ENCODE measurements at places on chromosomes 12 and 14.

GRCh38 chr14:104138098-104138717 lies at the start of gene KIF26A:
Gene KIF26A, plus strand, starts transcription at chr14:104138587. Its CDS starts 136 bp downstream, at chr14:104138723.
- DNase-seq: no peak

GRCh38 chr12:98332642-98333041 lies 182.7 kb upstream of the TMPO start:
- DNase-seq: no peak

GRCh38 chr12:50387487-50387886 lies 8.9 kb downstream of the FAM186A start:
- no peak for DNase-seq

DNA sequence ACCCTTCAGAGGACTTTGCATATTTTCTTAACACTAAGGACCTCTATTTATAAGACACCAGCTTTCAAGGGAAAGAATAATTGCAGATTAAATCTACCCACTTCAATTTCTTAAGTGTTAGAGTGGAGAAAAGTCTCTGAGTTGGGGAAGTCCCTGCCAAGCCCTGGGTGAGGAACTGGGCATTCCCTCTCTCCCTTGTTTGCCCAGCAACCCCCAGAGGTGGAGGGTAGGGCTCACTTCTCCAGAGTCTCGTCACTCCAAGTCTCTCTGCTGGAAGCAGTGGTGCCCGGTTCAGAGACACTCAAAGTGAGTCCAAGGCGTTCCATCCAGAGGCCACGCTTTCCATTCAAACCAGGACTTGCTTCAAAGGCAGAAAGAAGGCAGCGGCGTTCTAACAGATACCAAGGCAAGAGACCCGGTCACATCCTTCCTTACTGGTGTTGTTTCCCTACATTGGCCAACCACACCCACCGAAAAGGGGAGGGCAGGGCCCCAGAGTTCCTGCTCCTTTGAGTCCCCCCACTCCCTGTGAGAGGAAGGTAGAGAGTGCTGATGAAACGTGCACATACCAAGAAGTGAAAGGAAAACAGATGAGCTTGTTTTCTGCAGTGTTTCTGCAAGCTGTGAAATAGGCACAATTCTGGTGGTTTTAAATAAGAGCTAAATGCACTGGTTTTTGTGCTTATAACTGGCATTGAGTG lies 6.1 kb upstream of the BDKRB2 start:
- DNase-seq: no peak

GRCh38 chr14:80215081-80215480 lies 3.8 kb upstream of the DIO2 start:
- no peak for DNase-seq

DNA sequence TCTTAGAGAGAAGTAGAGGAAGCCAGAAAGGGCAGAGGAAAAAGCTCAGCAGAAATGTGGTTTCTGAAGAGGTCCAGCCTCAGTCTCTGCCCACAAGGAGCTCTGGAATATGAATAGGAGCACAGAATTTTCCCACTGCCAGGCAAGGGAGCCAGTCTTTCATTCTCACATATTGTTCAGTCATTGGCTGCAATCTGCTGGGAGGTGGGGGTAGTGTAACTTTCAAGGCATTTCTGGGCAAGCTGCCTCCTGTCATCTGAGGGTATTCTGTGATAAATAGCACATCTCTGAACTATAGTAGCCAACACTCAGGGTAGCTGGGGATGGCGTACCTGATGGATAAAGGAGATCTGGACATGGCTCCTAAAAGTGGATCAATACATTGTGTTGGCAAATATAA lies 127.2 kb downstream of the LRRK2 start:
- no peak for DNase-seq

- no peak for DNase-seq
Observed at GRCh38 chr14:24392325-24393091, 6.3 kb upstream of the NYNRIN start.

DNA sequence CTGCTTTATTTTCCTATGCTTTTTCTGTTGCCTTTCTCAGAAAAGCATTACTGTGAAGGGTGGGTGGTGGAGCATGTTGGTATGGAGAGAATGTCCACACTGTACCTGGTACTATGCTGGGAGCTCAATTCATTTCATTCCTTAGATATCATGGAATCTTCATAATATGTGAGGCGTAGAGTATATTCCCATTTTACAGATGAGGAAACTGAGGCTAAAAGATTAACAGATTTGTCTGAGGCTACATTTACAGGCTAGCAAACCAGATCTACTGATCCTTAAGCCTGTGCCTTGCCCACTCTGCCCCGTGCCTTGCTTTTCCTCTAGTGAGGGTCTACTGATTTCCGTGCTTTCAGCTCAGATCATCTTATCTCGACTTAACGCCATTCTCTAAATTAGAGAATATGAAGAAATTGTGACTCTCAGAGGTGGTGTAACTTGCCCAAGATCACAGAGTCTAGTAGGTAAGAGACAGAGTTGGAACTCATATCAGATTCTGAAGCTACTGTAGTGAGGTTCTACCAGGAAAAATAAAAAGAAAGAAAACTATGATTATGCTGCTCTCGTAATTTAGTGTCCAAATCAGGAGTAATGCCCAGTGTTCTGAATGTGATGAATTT lies 5.5 kb downstream of the GLRX5 start:
- DNase-seq: no peak

- no peak for DNase-seq
Observed at GRCh38 chr14:59465316-59466135, at the start of gene GPR135. Gene GPR135, minus strand, starts transcription at chr14:59465380. Its CDS starts 154 bp downstream, at chr14:59465226.

GRCh38 chr12:127589541-127589940 lies 677.4 kb upstream of the TMEM132C start:
- DNase-seq: no peak

GRCh38 chr12:110012137-110012536 lies 12.9 kb downstream of the ANKRD13A start:
- no peak for DNase-seq

GRCh38 chr14:31864937-31865855 lies 211.9 kb upstream of the ARHGAP5 start:
- DNase-seq: no peak

DNA sequence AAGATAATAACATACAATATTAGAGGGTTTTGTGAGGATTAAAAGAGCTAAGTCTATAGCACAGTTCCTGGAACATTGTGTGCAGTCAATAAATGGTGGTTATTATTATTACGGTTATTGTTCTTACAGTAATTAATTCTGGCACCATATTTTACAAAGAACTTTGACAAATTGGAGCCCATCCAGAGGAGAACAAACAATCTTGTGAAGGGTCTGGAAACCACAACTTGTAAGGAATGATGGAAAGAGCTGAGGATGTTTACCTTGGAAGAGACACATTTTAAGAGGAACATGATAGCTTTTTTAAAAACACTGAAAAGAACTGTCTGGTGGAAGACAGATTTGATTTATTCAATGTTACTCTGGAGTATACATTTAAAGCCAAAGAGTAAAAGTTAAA lies 150.5 kb upstream of the KRR1 start:
- DNase-seq: no peak

DNA sequence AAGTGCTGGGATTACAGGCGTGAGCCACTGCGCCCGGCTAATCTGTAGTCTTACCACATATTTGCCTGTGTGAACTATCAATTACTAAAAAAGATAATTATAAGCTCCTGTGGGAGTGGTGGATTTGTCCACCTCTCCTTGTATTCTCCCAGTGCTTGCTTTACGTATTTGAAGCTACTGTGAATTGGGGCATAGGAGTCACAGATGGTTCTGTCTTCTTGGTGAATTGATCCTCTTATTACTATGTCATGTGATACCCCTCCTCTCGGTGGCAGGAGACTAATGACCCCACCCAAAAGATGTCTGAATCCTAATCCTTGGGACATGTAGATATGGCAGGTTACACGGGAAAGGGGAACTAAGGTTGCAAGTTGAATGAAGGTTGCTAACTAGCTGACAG lies 11.8 kb downstream of the GPR132 start:
- no peak for DNase-seq

GRCh38 chr12:94676031-94676641 lies 25.8 kb upstream of the TMCC3 start:
- peak; percentile 74 for DNase-seq

DNA sequence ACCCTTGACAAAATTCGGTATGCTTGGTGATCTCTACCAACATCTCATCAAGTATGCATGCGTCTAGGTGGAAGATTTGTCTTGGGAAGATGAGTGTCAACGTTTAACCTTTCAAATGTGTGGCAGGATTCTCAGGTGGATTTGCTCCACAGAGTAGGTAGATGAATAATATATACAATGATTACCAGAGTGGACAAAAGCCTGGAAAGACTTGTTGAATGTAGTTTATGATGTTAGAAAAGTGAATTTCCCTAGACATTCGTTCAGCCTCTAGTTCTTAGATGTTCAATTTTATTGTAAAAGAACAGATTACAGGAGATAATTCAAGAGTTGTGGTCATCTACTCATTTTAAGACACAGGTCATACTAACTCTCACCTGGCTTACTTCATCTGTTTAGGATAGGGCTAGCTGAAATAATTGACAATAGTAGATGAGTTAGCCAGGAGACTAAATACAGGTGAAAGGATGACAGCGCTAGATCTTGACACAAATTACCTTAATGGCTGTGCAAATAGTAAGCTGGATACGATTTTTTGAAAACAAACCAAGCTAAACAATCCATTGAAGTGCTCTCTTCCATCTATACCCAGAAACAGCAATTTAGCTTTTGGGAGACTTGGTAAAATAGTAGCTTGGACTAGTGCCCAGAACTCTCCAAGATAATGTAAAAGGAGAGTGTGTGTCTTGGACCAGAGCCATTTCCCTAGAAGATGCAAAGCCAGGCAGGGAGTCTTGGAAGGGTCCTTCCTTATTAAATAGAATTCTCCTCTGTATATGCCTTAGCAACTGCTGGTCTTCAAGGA lies 168.0 kb downstream of the DACT1 start:
- no peak for DNase-seq

DNA sequence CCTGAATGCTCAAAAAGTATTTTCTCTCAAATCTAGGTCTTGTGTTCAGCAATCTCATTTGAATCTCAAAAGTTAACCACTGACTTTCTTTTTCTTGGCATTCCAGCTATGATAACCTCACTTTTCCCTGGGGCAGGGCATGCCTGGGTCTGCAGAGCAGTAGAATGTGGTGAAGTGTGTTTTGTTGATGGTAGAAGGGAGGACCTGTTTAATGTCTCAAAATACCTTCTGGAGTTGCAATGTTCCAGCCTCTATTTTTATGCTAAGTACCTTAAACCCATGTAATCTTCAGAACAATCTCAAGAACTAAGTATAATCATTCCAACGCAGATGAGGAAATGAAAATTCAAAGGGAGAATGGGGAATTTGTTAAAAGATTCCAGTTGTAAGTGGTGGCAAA lies 82.1 kb upstream of the FUT8 start:
- DNase-seq: no peak

GRCh38 chr12:64666054-64666914 lies 56.0 kb downstream of the RASSF3 start:
- no peak for DNase-seq

DNA sequence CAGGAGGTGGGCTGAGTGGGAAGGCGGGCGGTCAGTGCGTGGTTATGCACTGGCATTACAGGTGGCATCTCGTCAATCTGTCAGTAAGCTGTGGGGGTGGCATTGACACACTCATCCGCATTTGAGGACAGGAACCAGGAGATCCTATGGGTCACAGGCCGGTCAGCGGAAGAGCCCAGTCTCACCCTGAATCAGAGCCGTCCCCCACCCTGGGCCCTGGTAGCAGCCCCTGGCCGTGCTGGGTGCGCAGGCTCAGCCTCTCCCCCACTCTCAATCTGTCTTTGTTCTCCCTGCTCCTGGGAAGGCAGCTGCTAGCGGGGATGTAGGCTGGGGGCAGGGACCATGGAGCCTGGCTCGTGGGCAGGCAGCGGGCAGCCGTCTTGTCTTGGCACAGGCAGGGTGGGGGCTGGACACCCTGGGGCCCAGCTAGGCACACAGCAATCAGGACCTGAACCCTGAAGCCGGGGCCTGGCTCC lies 5.1 kb downstream of the INF2 start:
- no peak for DNase-seq

GRCh38 chr14:20302042-20302755 lies 3.6 kb downstream of the TTC5 start:
- no peak for DNase-seq

DNA sequence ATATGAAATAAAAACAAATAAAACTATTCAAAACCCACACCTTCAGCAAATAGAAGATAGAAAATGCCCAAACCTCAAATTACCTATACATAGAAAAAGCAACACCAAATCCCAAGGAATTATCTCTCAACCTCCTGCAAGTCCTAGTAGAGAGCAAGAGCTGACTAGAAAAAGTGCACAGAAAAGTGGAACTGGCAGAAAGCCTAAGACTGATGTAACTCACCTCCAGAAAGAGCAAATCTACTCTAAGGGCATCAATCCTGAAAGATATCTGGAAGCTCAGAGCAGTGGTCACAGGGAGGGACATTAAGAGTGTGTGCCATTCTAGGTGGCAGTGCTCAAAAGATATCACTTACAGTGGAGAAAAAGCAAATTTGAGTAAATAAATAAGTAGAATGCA lies 62.1 kb upstream of the PLEKHG7 start:
- DNase-seq: no peak

- no peak for DNase-seq
Observed at GRCh38 chr14:97056086-97056485, 258.9 kb downstream of the VRK1 start.

DNA sequence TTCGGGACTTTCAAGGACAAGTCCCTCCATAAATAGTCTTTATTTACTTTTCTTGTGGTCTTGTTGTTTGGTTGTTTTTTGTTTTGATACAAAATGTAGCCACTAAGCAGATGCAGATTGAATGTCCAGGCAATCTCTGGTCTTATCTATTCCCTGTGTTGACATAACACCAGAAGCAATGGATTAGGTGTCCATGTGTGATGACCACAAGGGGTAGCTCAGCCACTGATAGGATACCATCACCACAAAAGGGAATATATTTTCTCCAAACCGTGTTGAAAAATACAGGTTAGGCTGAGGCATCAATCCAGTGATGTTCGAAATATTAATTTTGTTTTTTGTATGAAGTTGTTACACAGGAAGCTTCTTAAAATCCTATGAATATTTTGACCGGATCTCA lies 196.3 kb downstream of the EPS8 start:
- DNase-seq: no peak

- DNase-seq: no peak
Observed at GRCh38 chr12:19689226-19689625, 249.9 kb downstream of the AEBP2 start.

- DNase-seq: no peak
Observed at GRCh38 chr14:103839579-103839978, 7.8 kb downstream of the PPP1R13B start.

- DNase-seq: no peak
Observed at GRCh38 chr14:83289896-83290295, 1756.2 kb upstream of the SEL1L start.

DNA sequence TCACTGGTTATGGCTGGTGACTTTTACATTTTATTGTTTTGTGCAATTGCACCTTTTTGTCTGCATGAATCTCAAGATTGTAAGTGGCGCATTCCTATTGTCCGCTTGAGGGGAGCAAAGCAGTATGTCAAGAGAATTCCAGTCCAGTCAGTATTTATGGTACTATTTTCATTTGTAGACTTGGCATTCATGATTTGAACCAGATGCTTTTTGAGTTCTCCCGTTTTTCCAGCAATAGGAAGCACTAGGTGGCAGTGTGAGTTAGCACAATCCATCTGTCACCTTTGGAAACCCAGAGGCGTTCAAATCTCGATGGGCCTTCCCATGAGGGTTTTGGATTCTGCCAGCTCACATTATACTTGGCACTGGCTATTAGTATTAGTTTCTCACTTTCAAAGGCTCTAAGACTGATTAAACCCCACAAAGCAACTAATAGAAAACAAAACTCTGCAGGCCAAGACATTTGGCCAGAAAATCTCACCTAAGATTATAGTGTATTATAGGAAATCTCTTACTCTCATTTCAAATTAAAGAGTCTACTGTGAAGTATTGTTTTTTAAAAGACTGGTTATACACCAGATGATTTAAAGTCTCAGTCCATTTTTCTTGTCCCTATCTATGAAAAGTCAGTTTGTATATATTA lies 2.2 kb downstream of the DACT1 start:
- DNase-seq: peak; percentile 74
